Stimulated activated CD8-positive, alpha-beta memory T cell treated with anti-CD3 and anti-CD28 coated beads, Interleukin-2, amount 100 ng/mL, for 1 hour (primary cell): ENCODE measurements at places on chromosomes 1 and 21.

GRCh38 chr1:26344147-26344920 lies 9.6 kb downstream of the CRYBG2 start:
- DNase-seq: no peak

DNA sequence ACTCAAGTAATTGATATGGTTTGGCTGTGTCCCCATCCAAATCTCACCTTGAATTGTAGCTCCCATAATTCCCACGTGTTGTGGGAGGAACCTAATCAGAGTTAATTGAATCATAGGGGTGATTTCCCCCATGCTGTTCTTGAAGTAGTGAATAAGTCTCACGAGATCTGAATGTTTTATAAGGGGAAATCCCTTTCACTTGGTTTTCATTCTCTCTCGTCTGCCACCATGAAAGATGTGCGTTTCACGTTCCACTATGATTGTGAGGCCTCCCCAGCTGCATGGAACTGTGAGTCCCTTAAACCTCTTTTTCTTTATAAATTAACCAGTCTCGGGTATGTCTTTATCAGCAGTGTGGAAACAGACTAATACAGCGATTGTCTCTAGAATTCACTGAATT lies 135.4 kb downstream of the BACH1 start:
- no peak for DNase-seq

- DNase-seq: no peak
These were observed 12.5 kb upstream of the HNRNPR start for GRCh38 chr1:23356471-23357137.

DNA sequence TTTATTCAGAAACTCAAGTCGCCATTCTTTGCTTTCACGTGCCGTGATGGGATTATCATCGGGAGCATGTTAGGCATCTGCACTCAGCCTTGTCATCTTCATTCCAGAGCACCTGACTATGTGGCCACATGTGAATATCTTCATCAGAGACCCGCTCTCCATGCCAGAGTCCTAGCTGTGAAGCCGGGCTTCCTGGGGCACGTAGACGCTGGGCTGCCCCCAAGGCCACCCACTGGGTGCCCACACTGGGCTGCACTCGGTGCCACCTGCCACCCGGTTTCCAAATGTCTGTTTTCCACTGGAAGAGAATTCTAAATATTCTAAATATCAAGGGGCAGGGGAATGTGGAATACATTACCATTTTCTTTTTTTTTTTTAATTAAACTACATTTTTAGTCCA lies 43.8 kb downstream of the SLC37A1 start:
- no peak for DNase-seq

DNA sequence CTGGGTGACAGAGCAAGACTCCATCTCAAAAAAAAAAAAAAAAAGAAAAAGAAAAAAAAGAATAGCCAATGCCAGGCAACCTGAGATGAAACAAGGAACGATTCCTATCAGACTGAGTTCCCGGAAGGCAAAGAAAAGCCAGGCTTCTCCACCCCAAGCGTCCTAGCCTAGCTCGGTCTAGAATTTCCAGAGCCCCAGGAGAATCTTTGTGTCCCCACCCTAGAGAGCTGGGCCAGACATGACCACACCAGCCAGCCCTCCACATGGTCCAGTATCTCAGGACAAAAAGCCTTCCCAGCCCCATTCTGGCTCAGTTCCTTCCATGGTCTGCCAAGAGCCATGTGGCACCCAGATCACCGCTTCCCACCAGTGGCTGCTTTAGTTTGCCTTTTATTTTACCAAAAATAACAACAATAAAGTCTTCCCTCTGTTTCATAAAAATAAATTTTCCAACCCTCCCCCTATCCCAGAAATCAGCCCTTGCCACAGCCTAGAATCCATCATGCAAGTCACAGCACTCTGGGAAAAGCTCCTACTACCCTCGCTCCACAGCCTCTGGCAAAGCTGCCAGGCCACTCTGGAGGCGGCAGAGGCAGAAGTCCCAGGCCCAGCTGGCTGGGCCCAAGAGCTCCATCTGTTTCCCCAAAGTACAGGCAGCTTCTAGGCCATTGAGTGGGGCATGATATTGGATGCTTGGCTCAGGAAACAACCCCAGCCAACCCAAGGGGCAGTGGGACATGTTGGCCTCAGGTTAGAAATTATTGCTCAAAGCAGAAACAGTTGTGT lies 3.5 kb upstream of the MKNK1 start:
- no peak for DNase-seq

- no peak for DNase-seq
These were observed 50.9 kb downstream of the PIGK start for GRCh38 chr1:77168358-77168757.

GRCh38 chr1:209490013-209490412 lies 93.5 kb upstream of the CAMK1G start:
- DNase-seq: no peak

GRCh38 chr1:112589766-112590165 lies 29.2 kb downstream of the ST7L start:
- DNase-seq: no peak

DNA sequence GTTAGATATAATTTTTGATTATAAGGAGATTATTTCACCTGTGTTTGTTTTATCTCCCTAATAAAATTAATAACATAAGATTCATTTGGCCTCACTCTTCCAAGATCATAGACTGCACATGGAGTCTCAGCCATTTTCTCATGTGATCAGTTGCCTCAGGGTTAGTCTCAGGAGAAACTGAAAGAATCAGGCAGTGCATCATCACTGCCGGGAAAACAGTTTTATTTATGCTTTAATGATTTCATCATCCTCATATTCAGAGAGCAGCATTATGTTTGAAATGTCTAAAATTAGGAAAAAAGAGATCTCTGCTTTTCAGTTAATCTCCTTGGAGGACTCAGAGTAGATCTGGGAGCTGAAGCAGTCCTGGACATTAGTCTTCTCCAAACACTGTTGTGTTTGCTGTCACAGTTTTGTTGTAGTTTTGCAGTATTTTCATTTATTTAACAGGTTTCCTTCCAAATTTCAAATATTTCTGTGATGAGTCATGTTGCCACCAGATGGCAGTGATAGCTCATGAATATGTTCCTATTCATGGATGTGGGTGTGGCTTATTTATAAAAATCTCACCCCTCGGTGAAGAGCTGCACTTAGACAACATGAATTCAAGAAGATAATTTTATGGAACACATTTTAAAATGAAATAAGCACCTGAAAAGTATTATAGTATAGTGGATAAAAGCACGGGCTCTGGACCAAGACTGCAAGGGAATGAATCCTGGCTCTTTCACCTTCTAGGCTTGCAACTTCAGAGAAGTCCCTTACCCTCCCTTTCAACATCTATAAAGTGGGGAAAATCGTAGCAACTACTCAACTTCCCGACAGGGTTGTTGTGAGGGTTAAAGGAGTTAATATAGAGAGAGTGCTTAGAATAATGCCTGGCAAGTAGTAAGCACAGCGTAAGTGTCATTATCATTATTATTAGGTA lies 31.2 kb downstream of the CHD1L start:
- no peak for DNase-seq

DNA sequence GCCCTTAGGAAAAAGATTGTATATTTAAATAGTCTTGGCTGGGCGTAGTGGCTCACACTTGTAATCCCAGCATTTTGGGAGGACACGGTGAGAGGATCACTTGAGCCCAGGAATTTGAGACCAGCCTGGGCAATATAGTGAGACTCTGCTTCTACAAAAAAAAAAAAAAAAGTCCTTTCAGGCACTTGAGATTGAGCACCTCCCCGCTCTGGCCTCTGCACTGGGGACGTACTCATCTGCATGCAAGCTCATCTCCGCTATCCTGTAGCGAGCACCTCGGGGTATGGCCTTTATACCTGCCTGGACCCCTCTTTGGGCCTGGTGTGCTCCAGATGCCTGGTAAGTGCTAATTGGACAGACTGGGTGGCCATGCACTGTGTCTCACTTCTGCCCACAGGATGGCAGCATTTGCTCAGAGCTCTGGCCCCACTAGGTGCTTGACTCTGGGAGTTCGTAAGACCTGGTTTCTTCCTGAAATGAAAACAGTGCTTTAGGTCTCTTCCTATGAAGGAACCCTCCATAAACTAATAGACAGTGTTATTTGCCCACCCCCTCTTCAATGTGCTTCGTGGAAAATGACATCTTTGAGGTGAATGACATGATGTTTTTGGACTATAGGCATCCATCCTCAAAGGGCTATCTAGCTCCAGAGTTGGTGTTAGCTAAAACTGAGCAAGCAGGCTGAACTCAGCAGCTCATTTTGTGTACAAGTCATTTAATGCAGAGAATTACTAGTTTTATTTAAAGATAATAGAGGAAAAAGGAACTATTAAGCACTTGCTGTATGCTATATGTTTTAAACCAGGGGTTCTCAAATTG lies 61.7 kb upstream of the ADAR start:
- DNase-seq: peak; percentile 43

GRCh38 chr1:23591460-23592208 lies 32.3 kb upstream of the ID3 start:
- no peak for DNase-seq

DNA sequence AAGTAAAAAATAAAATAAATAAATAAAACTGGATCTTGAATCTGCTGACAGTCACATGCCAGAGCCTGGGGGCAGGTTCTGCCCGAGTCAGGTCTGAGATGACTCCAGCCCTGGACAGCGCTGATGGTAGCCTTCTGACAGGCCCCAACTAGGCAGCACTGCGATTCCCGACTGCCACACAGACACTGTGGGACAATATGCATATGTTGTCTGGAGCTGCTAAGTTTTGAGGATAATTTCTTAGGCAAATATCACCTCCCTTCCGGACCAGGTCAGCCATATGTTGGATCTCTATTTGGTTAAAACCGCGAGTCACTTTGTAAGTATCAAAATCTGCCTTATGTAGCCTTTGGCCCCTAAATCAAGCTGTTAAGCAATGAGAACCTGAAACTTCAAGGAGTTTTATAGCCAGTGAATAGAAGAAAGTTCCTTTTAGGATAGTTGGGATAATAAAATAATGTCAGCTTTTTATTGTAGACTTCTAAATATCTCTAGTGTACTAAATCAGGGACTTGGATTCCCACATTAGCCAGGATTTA lies 20.8 kb upstream of the TRIM17 start:
- no peak for DNase-seq

GRCh38 chr1:109732390-109732881 lies 8.4 kb downstream of the GSTM3 start:
- no peak for DNase-seq

DNA sequence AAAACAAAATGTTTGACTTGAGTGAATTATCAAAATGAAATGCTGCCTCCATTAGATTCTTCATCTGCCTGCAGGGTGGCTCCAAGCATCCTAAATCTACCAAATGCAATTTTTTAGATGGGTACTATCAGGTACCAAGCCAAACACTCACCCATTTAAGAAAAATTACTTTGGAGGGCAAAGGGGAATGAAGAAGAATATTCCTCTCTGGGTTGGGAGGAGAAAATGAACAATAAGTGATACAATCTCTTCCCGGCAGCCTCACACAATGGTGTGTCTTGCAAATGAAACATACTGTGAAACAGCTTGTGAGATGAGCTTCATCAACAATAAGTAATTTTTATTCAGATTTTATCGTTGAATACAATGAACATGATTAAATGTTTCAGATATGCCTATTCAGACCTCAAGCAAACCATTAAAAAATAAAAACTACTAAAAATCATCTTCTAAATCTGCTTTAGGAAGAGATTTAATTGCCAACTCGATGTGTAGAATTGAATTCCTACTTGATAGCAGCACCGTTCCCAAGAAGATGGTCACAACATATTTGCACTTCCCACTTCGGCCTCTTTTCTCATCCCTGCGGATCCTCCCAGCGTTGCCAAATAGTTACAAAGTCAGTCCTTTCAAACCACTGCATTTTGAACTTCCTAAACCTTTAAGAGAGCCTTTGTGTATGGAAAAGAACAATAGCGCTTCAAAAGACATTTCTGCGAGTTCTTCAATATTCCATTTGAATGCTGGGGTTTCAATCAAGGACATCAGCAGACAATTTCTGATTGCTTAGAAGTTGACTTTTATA lies 2.7 kb downstream of the DAB1 start:
- no peak for DNase-seq

DNA sequence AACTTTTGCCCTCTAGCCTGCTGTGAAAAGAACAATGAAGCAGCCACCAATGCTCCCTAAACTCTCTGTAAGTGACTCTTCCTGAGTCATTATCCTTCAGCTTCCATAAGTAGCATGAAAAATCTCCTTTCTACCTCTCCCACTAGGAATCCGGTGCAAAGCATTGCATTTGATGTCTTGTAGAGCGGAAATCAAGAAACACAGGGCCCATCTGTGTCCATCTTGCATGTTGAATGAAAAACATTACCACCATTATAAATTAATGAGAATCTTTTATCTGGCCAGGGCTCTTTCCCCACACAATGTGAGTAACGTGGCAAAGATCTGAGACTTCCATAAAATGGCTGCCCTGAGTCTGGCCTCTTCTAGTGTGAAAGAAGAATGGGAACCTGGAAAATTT lies 324.4 kb downstream of the ADGRL2 start:
- DNase-seq: no peak

- no peak for DNase-seq
These were observed 14.8 kb downstream of the BCAR3 start for GRCh38 chr1:93666613-93667384.

GRCh38 chr1:204760757-204761156 lies 75.2 kb upstream of the LRRN2 start:
- DNase-seq: no peak

DNA sequence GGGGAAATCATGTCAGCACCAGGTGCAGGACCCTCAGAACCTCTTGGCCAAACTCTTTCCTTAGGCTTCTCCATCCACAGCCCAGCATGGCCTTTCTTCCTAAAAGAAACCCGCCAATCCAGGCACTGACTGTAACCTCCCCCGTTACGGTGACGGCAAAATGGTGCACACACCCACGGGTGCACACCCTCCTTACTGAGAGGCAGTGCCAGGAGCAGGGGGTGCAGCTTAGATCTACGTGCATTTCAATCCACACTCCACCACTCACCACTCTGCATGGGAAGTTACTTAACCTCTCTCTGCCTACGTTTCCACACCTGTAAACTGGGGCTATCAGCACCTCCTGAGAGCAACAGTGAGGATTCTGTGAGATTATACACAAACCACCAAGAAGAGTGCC lies 31.0 kb downstream of the SUSD4 start:
- DNase-seq: no peak

- DNase-seq: no peak
These were observed 112.2 kb downstream of the NR5A2 start for GRCh38 chr1:200139661-200140250.

- no peak for DNase-seq
These were observed 4.9 kb upstream of the TBX15 start for GRCh38 chr1:118992868-118993699.

- DNase-seq: no peak
These were observed 87.8 kb upstream of the MAP1LC3C start for GRCh38 chr1:242086706-242087105.

DNA sequence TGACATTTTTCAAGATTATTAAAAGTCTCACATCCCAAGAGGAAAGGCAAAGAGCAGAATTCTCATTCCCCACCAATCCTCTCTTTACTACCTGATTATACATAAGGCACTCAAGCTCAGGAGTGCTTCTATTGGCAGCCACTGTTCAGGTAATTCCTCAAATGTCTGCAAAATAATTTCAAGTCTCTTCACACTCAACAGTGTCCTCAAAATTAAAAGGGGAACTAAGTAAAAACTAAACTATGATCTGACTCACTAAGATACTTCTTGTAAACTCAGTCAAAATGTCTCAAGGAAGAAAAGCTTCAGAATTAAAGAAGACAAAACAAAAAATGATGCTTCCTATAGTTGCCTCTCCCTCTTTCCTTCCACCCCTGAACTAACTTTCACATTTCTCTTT lies 135.6 kb downstream of the GPATCH2 start:
- DNase-seq: no peak

- no peak for DNase-seq
These were observed 749 bp downstream of the PCBP3 start for GRCh38 chr21:45644041-45644906.
